Glomerular endothelial cell (primary cell): ENCODE measurements at places on chromosomes 3 and 15. TPM values are rescaled to one million over a fixed set of nuclear protein-coding genes. Genes with fewer than 3 reads are reported as not detected.

DNA sequence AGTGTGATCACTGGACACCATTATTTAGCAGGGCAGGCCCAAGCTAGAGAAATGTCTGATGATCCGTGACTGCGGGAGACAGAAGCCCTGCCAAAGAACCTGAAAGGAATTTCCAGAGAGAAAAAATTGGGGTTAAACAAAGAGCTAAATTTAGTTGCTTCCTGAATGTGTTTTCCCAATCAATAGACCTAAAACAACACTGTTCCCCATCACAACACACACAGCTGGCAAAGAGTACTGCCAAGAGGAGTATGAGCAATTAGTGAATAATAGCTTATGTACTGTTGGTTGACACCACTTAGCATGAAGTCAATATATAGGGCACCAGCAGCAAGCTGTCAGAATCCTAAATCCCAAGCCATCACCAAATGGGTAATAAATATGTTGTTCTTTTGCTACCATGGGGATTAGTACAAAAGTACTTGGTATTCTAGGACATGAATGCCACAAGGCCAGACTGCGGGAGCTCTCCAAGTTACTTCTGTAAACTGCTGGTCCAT lies 35.7 kb downstream of the CLK3 start:
- no peak for DNase-seq

GRCh38 chr3:66365080-66365479 lies 135.7 kb downstream of the LRIG1 start:
- DNase-seq: no peak

The EPHB3 gene
- total RNA-seq: 0.06 and 0.19 TPM in 2 replicates

The BCL2A1 gene
- not detected in 2 replicates for total RNA-seq

The KNL1 gene
- total RNA-seq: 4.2 and 10.8 TPM in 2 replicates

GRCh38 chr3:9195390-9195789 lies 54.1 kb downstream of the SRGAP3 start:
- DNase-seq: no peak

The ANKRD34C gene
- total RNA-seq: not detected in 2 replicates

The ERC2 gene
- 0.19 and 1.3 TPM in 2 replicates for total RNA-seq

DNA sequence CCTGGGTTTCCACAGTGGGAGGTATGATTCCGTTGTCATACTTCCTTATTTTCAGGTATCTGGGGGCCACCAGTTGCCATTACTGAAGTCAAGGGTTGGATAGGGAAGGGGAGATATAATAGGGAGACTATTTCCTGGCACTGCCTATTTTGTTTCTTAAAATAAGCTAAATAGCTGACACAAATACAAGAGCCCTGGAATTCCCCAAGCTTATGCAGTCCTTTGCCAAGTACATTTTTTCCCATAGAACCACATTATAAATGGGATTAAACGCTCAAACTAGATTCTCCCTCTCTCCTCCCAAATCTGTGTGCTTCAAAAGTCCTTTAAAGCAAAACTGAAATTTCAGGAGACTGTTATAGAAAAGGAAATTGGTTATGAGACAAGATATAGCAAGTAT lies 68.7 kb downstream of the AP4E1 start:
- no peak for DNase-seq

The BCHE gene
- total RNA-seq: 29.0 and 29.1 TPM in 2 replicates

- DNase-seq: no peak
Observed at GRCh38 chr3:58164906-58165821, 45.6 kb downstream of the DNASE1L3 start.
